NCI-H1930 (cell line): ENCODE measurements at places on chromosomes 5 and 9.

DNA sequence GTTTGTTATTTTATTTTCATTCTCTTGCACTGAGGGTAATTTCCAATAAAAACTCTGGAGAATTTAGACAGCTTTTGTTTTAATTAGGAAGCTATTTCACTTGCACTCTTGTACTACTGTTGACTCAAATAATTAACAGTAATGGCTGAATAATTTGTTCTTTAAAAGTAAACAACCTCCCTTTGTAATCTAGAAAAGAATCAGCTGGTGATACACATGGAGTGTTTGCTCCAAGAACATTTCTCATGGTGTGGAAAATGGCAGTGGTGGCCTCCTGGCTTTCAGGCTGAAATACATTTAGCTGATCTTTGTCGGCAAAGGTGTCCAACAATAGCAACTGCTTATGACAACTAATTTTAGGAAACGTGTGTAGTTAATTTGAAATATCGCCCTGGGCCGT is 129.4 kb downstream of the C9orf152 start:
- peak; percentile 76 for DNase-seq

GRCh38 chr5:72817076-72817481 is 618 bp downstream of the TNPO1 start:
- DNase-seq: no peak

DNA sequence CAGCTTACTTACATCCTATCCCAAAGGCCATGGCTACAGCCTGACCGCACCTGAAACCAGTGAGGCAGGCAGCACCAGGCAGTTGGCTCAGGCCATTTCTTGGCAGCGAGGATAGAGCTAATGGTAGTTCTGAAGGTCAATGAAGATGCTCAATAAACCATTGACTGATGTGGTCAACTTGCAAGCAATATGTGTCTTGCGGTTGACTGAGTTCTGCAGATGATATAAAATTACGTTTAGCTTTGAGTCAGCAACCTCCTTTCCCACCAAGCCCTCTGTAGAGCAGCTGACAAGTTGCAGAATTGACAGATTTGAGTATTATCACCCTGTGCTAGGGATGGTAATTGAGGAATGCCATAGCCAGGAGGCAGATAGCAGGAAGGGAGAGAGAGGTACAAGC is 189.0 kb upstream of the PUM3 start:
- DNase-seq: no peak

GRCh38 chr5:125289606-125290005 is 543.2 kb upstream of the ZNF608 start:
- no peak for DNase-seq

- no peak for DNase-seq
Observed at GRCh38 chr9:131046093-131046380, 37.1 kb downstream of the LAMC3 start.

- DNase-seq: no peak
Observed at GRCh38 chr5:169101966-169102365, 199.0 kb downstream of the SLIT3 start.

GRCh38 chr5:68476854-68477253 is 261.3 kb downstream of the PIK3R1 start:
- DNase-seq: no peak

DNA sequence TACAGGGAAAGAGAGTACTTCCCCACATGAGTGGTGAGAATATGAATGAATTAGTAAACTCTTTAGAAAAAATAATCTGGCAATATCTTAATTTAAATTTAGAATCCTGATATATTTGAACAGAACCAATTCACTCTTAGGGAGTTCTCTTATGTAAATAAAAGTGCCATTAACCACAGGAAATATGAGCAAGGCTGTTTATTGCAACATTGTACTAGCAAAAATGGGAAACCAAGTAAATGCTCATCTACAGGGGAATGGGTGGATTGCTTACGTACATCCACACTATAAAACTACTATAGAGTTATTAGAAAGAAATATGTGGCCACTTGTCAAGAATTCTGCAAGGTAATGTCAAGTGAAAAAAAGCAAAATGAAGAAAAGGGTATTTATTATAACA is 274.5 kb downstream of the TLE1 start:
- DNase-seq: no peak
